Adipose tissue (tissue), 3 donors: ENCODE measurements at places on chromosomes 6 and 20. TPM values are rescaled to one million over a fixed set of nuclear protein-coding genes. Genes with fewer than 3 reads are reported as not detected.

Gene C2
- polyA plus RNA-seq = 20.4 TPM

Gene SEL1L2
- polyA plus RNA-seq = 0.89 TPM

Gene RIMS4
- 0.03 TPM for polyA plus RNA-seq

Gene PRICKLE4
- polyA plus RNA-seq = 3.1 TPM

Gene OR2B6
- polyA plus RNA-seq = not detected

Gene RAET1L
- polyA plus RNA-seq = 0.06 TPM

Gene MRPS10
- polyA plus RNA-seq = 10.6 TPM

Gene NFATC2
- 6.8 TPM for polyA plus RNA-seq

Gene POM121L2
- 0.03 TPM for polyA plus RNA-seq

Gene PTPRK
- 11.3 TPM for polyA plus RNA-seq

Gene CALHM5
- polyA plus RNA-seq = 1.3 TPM

Gene XKR7
- not detected for polyA plus RNA-seq

Gene CYP21A2
- polyA plus RNA-seq = 2.1 TPM

Gene EBF4
- polyA plus RNA-seq = 7.0 TPM

Gene FILIP1
- polyA plus RNA-seq = 7.1 TPM

Gene TSBP1
- not detected for polyA plus RNA-seq

Gene EYS
- polyA plus RNA-seq = 0.21 TPM

Gene BHLHE23
- not detected for polyA plus RNA-seq

Gene NAA20
- 68.8 TPM for polyA plus RNA-seq

Gene HTR1E
- 0.03 TPM for polyA plus RNA-seq

Gene RAB44
- 0.11 TPM for polyA plus RNA-seq

Gene TUBB1
- polyA plus RNA-seq = 0.10 TPM

Gene SIGLEC1
- 1.9 TPM for polyA plus RNA-seq

Gene LY6G6D
- polyA plus RNA-seq = not detected

Gene GPSM3
- polyA plus RNA-seq = 27.7 TPM

Gene MEA1
- polyA plus RNA-seq = 39.7 TPM

Gene PAK5
- not detected for polyA plus RNA-seq

Gene CGA
- not detected for polyA plus RNA-seq

Gene TFAP2D
- polyA plus RNA-seq = 0.22 TPM

Gene BPIFB2
- polyA plus RNA-seq = not detected

Gene MDFI
- 47.3 TPM for polyA plus RNA-seq

Gene BACH2
- 0.52 TPM for polyA plus RNA-seq

Gene EGFL8
- polyA plus RNA-seq = 49.7 TPM

Gene HUS1B
- polyA plus RNA-seq = 0.09 TPM

Gene KCNK5
- polyA plus RNA-seq = 2.5 TPM

Gene CARMIL1
- polyA plus RNA-seq = 3.0 TPM

Gene C20orf96
- 6.2 TPM for polyA plus RNA-seq

Gene TSPO2
- polyA plus RNA-seq = not detected

Gene TRIM40
- not detected for polyA plus RNA-seq

Gene MYBL2
- 0.67 TPM for polyA plus RNA-seq
